ENCODE measurements at places on chromosomes 4 and X.

DNA sequence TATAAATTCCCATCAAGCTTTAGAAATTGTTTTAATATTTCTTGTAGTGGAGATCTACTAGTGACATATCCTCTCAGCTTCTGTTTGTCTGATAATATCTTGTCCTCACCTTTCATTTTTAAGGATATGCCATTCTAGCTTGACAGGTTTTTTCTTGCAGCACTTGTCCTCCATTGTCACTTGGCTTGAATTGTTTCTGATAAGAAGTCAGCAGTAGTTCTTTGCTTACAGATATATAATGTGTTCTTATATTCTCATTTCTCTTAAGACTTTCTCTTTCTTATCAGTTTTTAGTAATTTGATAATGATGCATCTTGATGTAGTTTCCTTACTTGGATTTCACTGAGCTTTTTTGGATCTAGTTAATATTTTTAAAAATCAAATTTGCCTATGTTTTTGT, 120.6 kb upstream of the NUDT6 start:
- DNase-seq, result no peak

- DNase-seq, result no peak
These were observed 13.1 kb downstream of the C4orf50 start for GRCh38 chr4:6005175-6005574.

DNA sequence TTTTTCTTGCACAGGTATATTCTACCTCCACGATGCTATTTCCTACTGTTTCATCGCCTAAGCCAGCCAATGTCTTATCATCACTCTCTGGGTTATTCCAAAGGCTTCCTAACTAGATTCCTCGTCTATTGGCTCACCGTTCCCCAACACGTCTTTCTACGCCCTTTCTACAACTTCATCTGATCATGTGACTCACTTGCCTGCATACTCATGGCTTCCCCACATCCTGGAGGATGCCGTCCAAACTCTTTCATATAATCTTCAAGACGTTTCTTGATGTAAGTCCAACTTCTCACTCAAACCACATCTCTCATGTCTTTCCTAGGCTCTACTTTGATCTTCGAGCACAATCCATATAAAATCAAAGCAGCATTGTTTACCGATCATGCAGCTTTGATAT, 322.0 kb upstream of the PPARGC1A start:
- no peak for DNase-seq

DNA sequence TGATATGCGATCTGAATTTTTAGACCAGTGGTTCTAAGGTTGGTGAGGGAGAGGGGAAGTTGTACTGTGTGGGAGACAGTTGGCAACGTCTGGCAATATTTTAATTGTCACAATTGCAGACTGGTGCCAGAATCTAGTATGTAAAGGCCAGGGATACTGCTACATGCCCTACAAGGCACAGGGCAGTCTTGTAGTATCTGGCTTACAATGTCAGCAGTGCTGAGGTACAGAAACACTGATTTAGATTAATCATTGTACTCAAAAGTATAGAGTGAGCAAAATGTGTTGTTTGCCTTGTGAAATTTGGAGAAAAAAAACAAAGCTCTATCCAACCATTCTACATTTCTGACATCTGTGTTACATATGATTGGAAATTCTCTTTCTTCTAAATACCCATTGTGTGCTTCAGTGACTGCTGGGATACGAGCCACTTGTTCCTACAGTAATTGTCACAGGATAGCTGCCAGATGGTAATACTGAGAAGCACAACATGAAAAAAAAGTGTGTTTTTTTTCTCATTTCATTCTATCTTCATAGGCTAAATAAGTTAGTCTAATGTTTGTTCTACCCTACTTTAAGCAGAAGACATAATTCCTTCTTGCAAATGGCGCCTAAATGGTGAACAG, 526.7 kb upstream of the AGA start:
- DNase-seq, result no peak

DNA sequence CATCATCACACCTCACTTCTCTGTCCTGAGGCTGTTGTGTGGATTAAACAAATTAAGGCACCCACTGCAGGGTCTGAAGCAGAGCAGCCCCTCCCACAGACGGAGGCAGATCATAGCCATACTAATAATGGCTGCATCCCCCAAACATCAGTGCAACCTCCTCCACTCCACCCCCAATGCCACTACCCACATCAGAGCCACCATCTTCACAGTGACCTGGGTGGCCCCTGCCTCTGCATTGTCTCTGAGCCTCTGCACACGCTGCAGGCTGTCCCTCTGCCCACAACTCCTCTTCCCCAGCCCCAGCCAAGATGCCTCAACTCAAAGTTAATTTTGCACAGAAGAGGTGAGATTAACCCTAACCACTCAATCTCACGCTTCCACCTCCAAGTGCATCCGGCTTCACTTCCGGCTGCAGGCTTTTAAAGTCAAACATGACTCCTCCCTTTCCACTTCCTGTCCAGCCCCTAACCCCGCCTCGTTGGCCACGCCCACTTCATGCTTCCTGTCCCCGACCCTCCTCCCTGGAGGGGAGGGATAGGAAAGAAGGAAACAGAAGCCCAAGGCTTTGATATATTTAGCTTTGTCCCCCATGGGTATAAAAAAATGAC, 22.7 kb downstream of the JAKMIP1 start:
- DNase-seq, result no peak

- DNase-seq, result no peak
These were observed 245.1 kb upstream of the MAB21L2 start for GRCh38 chr4:150336676-150337412.

GRCh38 chr4:153418558-153418957, 47.6 kb upstream of the TMEM131L start:
- DNase-seq, result no peak

DNA sequence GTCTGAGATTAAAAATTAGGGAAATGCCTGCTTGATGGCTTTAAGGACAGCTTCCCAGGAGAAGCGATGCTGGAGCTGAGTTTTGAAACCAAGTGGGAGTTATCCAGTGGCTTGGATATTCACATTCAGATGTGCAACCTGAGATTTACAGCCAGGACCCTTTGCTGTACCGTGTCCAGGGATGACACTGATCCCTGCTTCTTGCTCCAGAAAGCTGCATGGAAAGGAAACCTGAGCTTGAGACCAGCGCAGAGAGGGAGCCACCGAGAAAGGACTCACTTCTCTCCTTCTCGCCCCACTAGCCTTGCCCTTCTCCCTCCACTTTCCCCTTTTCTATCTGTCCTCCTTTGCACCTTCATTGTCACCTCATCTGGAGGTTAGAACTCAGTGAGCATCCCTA, 254.5 kb upstream of the PPARGC1A start:
- no peak for DNase-seq

- no peak for DNase-seq
These were observed 2011.9 kb upstream of the PCDH10 start for GRCh38 chr4:131137196-131137595.

DNA sequence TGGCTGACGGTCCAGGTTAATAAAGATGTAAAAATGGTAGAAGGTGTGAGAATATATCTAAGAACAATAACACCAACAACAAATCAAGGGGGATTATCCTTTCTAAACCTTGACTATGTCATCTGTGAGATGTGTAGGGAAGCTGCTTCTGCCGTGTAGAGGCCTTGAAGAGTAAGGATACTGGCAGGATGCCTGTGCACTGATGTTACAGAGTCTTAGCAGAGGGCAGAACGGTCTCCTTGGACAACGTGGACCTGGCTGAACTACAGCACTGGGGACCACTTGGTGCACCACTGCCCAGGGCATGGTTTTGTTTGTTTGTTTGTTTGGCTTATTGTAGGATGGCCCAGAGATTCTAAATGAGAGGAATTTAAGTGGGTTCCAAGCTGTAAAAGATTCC, 33.5 kb downstream of the GPAT3 start:
- no peak for DNase-seq
